CD4-positive, alpha-beta T cell treated with Interleukin-6 at 100 ng/mL for 8 hours (primary cell): ENCODE measurements at places on chromosomes 4 and X.

- no peak for DNase-seq
These were observed 253.4 kb downstream of the PDGFC start for GRCh38 chr4:156718226-156718625.

DNA sequence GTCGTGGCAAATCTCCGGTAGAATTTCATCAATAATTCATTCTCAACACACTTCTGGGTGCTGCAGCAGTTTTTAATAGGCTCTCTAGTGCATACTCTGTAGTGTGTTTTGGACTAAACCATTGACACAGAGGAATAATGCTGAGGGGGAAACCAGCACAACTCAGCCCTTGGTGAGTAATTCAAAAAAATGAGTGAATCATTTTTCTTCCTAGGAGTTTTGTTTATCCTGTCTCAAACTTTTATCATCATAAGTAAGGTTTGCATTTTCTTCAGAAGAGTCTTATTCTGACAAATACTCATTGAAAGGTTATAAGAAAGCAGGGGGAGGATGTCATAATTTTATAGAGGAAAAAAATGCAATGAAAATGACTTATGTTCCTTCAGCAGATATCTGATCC, 2542.7 kb downstream of the PCDH7 start:
- DNase-seq = no peak

GRCh38 chr4:55398966-55399365, 3.2 kb downstream of the TMEM165 start:
- no peak for DNase-seq

- no peak for DNase-seq
These were observed 670.1 kb downstream of the RPA4 start for GRCh38 chrX:97553833-97554232.
